ENCODE measurements at places on chromosomes 6 and 20. TPM values are rescaled to one million over a fixed set of nuclear protein-coding genes. Genes with fewer than 3 reads are reported as not detected.

ABCF1 gene
- total RNA-seq, result 96.1 TPM

DNA sequence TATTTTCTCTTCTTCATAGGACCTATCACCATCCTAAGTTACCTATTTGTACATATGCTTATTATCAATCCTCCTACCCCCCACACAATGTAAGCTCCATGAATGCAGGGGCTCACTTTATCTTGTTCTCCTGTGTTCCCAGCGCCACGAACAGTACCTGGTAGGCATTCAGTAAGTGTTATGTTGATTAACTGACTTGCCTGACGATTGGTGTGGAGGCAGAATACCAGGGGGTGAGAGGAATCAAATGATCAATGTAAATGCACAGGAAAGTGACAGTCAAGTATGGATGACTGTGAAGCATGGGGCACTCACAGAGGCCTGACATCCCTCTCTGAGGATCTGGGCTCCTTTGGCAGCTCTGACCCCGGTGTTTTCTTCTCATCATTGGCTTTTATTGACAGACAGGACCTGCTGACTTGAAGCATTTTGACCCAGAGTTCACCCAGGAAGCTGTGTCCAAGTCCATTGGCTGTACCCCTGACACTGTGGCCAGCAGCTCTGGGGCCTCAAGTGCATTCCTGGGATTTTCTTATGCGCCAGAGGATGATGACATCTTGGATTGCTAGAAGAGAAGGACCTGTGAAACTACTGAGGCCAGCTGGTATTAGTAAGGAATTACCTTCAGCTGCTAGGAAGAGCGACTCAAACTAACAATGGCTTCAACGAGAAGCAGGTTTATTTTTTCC, 6.1 kb upstream of the IFT52 start:
- no peak for DNase-seq

SLC26A8 gene
- not detected for total RNA-seq

- no peak for DNase-seq
Observed at GRCh38 chr6:90436403-90436802, 139.8 kb upstream of the BACH2 start.

DNA sequence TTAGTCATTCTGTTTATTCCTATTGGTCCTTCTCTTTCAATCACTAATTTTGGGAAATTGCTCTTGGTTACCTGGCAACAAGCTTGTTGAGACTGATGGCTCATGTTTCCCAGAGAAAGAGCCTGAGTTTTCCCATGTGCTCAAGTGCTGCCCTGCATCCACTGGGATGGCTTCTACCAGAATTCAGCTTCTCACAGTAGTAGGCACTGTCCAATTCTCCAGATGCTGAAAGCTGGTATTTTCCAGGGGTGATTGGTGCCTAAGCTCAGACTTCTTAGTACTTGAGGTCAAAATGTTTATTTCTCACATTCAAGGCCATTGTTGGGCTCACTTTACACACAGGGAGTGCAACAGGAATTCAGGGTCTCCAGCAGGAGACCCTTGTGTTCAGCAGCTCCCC, 29.1 kb upstream of the SLC2A12 start:
- DNase-seq, result no peak

SPATS1 gene
- not detected for total RNA-seq

TCF21 gene
- total RNA-seq, result not detected

All from Daoy (cell line).